ENCODE measurements at places on chromosomes 7 and 10.

DNA sequence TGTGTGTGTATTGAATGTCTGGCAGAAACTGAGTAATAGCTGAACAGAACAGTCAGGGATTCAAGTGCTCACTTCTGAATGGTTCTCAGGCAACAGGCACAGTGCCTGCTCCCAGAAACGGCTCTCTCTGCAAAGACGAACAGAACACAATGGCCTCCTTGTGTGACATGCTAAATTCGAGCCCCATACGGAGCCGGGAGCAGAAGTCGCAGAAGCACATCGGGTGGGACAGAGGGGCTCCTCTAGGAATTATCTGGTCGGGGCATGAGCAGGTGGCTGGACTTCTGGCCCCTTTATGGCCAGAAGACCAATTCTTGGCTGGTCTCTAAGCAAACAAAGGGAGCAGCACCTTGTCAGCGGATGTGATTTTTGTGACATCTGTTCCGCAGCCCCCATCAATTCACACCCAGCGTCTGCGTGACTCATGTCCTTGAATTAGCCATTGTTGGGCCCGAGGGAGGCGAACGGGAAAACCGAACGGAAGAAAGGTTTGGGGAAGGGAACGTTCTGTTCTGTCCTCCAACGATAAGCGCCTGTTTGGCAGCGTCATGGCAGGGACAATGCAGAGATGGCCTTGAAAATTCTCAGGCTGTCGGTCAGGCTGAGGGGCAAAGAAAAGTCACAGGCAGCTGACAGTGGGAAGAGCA, 47.3 kb upstream of the NPTX2 start:
- DNase-seq, result no peak

DNA sequence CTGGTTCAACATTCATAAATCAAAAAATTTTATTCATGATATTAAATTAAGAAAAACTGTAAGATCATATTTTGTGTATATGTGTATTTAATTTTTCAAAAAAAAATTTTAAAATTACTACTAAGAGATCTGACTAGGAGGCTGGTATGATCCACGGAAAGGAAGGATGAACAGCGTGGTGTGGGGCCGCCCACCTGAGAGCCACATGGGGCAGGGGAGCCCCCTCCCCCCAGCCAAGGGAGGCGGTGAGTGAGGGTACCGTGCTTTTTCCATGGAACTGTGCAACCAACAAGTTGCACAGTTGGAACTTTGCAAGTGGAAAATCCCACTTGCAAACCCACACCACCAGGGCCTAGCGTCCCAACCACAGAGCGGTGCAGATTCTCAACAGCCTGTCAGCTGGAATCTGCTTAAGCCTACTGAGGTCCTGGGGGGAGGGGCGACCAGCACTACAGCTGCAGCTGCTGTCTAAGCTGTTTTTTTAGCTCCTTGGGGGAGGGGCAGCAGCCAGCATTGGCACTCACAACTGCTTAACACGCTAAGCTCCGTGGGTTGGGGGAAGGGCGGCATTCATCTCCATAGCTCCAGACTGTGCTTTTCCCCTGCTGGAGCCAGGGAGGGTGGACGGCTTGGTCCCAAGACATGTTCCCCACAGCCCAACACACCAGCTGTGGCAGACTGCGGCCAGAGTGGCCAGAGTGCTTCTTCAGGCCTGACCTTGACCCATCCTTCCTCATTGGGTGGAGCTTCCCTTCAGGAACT, 94.2 kb upstream of the IGFBP3 start:
- no peak for DNase-seq

- no peak for DNase-seq
Measured at GRCh38 chr7:77626586-77627308, 69.5 kb upstream of the RSBN1L start.

- DNase-seq, result peak; percentile 1
Measured at GRCh38 chr7:119197877-119198527, 973.5 kb downstream of the ANKRD7 start.

GRCh38 chr7:33893377-33893776, 12.0 kb upstream of the BMPER start:
- DNase-seq, result no peak

GRCh38 chr7:33145156-33145555, 15.8 kb downstream of the BBS9 start:
- no peak for DNase-seq
